NCI-H510A treated with DMSO at 0.1 percent for 48 hours (cell line): ENCODE measurements at places on chromosomes 3 and 15.
A peak's percentile ranks its signal among the peaks of the same experiment; 100 is the strongest.

DNA sequence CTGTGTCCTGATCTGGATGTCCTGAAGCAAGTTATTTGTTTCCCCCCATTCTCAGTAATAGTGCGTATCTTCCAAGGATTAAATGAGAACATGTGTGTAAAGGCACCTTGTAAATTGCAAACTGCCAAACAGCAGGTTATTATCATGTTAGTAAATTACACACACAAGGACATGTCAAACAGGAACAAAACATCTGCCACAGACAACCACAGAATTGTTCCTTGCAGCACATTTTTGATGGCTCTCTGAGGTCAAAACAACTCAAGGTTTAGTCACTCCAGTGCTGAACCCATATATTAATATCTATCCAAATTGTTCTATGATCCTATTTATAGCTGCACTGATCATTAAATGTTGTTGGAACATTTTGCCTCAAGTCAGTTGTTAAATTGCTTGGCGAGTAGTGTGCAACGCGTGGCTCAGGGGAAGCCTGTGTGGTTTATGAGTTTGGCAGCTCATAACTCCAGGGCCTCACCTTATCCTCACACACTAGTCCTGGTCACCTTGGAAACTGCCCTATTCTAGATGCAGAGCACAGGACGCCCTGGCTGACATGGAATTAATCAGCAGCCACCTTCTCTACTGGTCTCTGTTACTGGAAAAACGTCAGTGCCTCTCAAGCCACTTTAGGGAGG is 46.3 kb upstream of the CDV3 start:
- no peak for DNase-seq

DNA sequence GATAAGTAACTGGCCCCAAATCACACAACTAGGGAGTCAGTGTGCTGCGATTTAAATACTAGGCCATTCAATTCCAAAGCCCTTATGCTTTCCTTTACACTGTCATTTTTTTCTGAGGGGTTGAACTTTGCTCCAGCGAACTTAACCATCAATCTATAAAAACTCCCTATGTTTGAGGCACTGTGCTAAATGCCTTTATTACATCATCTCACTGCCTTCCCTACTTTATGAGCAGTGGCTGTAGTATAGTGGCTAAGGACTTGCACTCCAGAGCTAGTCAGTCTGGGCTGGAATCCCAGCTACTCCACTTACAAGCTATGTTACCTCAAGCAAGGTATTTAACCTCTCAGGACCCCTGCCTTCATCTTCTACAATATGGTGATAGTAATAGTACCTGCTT is 26.9 kb upstream of the WDR72 start:
- DNase-seq = no peak

- DNase-seq = no peak
Measured at GRCh38 chr15:90007076-90007460, 5.9 kb downstream of the ZNF710 start.

- no peak for DNase-seq
Measured at GRCh38 chr3:59559721-59560435, 510.1 kb upstream of the CFAP20DC start.

DNA sequence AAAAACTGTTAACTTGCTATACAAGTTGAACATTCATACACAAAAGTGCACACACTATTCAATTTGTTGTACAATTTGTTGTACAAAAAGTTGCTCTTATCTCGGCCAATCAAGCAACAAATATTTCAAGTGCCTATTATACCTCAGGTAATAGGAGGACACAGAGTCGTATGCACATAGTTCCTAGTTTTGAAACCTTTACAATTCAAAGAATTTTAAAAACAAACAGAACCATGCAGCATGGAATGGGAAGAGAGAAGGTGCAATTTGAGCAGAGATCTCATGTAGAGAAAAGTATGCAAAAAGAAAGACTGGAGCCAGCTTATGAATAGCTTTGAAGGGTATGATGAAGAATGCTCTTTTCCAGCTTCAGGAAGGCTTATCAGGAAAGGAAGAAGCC is 46.5 kb upstream of the ARPP19 start:
- no peak for DNase-seq

DNA sequence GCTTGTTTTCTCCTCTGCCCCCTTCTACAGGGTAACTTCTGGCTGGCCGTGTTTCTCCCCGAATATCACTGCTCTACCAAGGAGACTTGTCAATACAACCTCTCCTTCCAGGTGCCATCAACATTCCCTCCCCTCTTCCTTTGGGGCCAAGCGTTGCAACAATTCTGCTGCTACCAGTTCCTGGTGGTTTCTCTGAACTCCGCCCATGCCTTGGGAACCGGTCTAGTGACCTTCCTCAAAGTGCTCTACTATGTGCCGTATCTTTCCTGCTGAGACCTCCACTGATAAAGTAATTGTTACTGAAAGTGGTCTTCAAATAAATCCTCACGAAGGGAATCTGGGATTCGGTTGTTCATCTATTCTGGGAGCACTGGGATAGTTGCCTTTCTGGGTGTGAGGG is 26.2 kb downstream of the PCSK6 start:
- DNase-seq = no peak

DNA sequence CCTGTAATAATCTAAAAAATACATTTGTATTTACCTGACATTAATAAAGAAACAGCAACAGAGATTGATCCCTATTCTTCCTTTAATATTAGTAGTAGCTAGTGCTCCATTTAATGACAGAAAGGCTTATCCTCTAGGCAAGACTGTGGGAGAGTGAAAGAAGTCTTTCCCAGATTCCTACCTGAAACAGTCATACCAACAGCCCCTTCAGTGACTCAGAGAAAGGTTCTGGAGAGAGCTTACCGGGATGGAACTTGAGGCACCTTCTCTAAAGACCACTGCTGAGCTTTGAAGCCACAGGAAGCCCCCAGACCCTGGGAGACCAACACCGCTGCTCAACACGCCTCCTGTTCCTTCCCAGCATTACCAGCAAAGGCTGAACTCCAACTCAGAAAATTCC is 66.9 kb upstream of the FGF12 start:
- DNase-seq = no peak

- no peak for DNase-seq
Measured at GRCh38 chr15:33358306-33358705, 47.5 kb downstream of the RYR3 start.

DNA sequence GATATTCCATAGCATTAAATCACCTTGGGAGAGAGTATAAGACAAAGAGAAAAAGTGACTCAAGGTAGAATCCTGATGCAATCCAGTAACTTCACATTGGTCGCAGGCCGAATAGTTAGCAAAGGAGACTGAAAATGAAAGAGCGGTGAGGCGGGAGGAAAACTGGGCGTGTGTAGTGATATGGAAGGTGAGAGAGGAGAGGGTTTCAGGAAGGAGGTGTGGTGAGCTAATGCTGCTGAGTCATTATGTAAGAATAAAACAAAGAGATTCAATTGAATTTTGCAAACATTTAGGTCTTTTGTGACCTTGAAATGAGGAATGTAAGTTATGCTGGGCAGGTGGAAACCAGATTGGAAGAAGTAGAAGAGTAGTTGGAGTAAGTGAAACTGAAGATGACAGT is 235.3 kb downstream of the C3orf38 start:
- no peak for DNase-seq

GRCh38 chr3:15783361-15783969 is 14.3 kb downstream of the ANKRD28 start:
- no peak for DNase-seq

DNA sequence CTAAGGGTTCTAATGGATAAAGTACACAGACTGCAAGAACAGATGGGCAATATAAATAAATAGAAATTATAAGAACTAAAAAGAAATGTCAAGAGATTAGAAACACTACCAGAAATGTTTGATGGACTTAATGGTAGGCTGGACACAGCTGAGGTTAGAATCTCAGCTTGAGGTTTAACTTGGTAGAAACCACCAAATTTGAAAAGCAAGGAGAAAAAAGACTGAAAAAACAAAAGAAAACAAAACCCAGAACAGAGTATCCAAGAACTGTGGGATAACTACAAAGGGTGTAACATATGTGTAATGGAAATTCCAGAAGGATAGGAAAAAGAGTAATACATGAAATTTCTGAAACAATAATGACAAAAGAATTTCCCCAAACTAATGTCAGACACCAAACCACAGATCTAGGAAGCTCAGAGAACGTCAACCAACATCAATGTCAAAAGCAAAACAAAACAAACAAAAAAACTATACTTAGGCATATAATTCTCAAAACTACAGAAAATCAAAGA is 35.0 kb downstream of the RFX7 start:
- no peak for DNase-seq

- DNase-seq = no peak
Measured at GRCh38 chr15:63263519-63263918, 13.9 kb upstream of the APH1B start.

DNA sequence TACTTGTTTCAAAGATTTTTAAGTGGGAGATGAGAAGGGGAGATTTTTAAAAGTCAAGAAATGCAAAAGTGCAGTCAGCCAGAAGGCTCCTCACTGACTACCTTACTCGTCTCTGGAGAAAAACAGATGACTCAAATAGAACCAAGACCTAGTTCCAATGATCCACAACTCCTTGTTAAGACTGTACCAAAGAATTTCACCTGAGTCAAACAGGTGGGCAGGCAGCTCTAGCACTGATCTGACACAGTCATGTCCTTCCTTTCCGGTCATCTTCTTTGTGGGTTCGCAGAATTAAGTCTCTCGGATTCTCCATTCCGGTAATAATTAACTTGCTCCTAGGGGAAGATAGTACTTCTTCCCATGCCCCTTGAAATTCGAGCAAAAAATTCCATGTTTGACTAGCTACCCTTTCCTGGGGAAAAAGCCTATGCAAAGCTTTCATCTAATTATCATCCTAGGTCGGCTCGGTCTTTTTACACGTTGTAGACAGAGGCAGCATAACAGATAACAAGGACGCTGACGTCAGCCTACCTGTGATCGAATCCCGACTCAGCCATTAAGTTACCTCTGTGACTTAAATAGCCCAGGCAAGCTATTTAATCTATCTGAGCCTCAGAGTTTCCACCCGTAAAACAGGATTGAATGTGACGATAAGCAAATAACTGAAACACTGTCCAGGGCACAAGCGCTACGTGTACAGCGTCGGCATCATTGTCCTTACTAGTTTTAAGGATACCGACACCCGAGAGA is 758 bp downstream of the SELENOK start:
- peak; percentile 20 for DNase-seq

- DNase-seq = no peak
Measured at GRCh38 chr3:167996514-167996913, 99.2 kb downstream of the GOLIM4 start.

DNA sequence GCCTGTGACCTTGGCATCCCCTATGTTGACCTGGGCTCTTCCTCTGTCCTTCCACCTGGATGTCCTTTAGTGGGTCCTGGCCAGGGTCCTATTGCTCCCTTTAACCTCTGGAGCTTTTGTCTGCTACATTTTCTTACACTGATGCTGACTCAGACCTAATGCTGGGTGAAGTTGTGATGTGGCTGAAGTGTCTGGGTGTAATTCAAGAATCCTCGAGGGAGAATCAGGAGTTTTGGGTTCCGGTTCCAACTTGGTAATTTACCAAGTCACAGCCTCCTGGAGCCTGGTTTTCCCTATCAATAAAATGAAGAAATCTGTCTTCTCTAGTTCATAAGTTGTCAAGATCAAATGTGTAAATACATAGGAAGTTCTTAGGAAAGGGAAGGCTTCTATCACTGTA is 25.6 kb downstream of the CEP19 start:
- no peak for DNase-seq

DNA sequence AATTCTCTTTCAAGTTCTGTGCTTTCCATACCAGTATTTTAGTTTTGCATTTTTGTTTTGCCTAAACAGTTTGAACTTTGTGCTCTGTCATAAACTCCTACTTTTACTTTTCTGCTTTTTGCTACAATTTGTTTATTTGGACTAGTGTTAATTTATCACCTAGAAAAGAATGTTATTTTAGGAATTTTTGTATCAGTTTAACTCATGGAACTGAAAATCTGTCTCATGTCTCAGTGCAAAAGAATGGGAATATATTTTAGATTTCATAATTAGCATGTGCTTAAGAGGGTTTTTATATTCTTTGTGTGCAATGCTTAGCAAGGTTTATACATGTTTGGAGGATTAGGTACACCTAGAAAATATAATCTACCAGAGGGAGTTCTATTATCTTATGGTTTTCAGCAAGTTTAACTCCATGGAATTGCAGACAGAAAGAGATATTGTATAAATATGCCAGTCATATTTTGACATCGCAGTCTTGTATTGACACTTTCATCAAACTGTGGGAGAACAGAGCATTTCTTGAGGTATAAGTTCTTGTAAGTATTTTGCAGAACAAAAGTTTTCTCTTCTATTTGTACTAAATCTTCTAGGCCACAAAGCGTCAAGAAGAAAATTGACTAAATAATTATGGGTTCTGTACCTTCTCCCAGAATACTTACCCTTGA is 409.9 kb downstream of the RBMS3 start:
- no peak for DNase-seq

DNA sequence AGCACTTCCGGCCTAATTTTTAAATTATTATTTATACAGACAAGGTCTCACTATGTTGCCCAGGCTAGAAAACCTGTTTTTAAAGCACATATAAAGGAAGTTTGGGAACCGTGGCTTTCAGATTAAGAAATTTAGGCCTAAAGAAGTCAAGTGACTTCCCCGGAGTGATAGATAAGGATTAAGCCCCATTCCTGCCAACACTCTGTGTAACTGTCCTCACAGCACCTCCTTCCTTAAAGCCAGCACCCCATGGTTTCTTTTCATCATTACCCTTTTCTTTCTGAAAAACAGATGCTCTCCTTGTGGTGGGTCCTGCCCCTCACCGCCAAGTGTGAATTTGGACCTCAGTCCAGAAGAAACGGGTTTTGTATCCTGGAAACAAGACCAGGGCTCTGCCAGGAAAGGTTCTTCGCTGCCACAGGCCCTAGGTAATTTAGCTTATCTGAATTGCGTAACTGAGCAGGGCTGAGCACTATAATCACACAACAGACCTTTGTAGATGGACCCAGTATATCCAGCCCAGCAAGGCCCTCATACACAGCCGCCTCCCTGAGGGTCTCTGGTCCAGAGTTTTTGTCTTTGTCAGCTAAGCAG is 231.3 kb downstream of the PLCL2 start:
- no peak for DNase-seq

DNA sequence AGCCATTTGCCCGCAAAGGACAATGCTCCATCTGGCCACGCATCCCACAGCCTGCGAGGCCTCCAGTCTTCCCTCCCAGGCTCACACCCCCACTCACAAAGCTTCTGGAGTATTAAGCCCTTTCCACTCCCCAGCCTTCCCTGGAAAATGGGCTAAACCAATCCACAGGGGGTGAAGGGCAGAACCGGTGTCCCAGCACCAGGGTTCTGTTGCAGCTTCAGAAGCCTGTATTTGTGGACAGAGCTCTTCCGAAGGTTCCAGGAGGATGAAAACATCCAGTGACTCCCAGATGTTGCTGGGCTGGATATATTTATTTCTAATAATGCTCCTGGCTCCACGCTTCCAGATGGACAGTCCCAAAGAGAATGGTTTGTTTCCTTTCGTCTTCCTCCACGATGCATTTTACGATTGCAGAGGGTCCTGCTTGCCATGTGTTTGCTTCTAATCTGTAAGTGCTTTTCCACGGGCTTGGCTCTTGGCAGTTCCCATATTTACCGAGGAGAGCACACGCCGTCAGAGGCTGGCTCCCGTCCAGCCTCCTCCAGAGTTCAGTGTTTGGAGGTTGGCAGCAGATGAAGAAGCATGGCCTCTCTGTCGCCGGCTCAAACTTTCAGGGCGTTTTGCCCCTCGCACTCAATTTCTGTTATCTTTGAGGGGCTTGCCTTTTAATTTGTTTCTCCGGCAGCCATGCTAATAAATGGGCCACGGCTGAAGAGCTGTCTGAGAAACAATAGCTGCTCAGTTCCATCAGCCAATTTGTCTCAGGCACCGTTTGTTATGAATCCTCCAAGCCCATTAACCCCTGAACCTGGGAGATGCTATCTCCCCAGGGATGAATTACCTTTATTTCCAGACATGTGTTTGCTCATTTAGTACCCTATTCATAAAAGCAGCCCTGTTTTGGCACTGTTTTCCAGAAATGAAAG is 367.9 kb upstream of the PROK2 start:
- DNase-seq = peak; percentile 61
